ENCODE measurements at places on chromosomes 16 and 17.

DNA sequence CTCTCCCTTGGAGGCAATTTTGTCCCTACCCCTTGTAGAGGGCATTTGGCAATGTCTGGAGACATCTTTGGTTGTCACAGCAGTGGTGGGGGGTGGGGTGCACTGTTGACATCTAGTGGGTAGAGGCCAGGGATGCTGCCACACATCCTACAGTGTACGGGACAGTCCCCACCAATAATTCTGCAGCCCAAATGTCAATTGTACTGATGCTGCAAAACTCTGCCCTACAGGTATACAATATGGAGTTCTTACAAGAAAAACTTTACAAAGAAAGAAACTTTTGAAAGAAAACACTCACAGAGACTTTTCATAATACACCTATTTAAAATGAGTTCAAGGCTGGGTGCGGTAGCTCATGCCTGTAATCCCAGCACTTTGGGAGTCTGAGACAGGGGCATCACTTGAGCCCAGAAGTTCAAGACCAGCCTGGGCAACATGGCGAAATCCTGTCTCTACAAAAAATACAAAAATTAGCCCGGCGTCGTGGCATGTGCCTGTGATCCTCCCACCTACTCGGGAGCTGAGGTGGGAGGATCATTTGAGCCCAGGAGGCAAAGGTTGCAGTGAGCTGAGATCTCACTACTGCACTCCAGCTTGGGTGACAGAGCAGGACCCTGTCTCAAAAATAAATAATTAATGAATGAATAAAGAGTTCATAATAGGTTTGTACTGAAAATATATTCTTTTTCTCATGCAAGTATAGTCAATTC, 59.4 kb downstream of the EMP2 start:
- DNase-seq: no peak

- DNase-seq: no peak
Measured at GRCh38 chr16:17802571-17802970, 331.8 kb upstream of the XYLT1 start.

DNA sequence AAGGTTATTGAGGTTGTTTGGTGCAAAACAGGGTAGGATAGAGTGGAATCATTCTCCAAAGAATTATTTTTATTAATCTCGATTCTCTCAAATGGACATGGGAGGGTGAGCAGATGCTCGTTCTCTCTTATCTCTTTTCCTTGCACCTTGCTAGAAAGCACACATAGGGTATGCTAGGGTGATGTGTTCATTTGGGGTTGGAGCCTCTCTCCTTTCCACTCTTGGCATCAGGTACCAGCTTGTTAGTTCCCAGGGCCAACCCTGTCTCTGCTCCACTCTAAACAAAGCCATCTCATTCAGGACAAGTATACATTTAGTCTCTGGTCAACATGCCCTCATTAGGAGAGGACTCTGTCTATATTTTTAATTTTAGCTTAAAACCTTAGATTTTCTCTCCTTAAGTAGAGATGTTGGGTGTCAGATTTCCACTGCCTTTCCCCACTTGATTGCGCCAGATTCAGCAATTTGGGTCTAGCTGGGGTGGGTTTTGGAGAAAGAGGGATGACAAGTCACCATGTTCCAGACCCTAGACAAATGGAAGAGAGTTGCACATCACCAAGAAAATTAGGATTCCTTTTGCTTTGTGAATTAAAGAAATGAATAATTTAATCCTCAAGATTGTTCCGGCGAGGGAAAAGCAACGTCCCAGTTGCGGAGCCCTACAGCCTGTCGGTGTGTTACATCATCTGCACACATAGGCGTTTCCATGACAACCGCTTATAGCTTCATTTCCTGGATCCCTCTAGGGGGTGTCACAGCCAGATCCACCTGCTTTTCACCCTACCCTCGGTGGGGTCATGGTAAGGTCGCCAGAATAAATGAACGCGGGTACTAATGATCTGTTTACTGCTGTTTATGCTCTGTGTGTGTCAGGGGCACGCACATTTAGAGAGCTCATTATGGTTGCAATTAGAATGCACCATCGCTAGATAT, 41.6 kb downstream of the SNX11 start:
- no peak for DNase-seq

DNA sequence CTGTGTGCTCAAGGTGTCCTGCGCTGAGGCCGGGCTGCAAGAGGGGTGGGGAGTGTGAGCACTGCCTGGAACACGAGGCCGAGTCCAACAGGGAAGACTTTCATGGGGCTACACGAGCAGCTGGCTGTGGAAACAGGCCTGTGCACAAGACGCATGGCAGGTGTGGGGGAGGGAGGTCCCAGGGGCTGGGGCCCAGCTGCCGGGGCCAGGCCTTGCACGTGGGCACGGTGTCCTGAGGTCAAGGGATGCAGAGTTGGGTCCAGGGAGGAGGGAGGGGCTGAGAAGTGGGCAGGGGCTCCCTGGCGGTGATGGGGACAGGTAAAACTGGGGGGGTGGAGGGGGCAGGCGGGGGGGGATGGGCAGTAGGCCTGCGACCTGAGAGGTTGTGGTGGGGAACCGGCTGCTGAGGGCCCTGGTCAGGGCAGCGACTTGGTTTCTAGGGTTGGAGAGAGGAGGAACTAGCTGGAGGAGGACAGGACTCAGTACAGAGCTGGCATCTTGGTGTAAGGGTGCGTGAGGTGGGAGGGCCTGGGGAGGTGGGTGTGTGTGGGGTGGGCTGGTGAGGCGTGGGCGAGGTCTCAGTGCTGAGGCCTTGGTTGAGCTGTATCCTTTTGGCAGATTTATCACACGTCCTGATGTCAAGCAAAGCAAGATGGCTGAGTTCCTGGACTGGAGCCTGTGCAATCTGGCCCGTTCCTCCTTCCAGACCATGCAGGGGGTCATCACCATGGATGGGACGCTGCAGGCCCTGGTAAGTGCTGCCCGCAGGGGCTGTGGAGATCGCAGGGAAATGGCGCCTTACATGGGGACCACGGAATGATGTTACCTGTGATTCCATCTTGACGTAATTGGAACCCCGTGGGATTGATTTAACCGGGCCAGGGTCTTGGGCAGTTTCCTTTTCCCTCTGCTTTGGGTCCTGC, 29.4 kb downstream of the TBCD start:
- no peak for DNase-seq

DNA sequence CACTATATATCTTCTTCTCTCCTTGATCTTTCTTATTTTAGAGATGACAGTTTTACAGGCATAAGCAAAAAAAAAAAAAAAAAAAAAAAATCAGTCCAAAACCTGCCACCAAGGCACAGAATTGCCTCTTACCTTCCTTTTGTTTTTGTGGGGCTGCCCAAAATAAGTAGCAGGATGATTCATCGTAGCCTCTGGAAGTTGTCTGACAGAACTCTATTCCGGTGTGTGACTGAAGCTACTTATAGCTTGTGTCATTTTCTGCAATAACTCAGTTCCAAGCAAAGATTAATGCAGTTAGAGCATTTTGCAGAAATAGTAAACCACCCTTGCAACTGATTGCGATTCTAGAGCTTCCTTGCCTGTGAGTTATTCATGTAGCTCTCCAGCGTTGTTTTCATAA, 186.8 kb downstream of the KIF2B start:
- DNase-seq: no peak

- peak; percentile 58 for DNase-seq
Measured at GRCh38 chr17:82315703-82316358, 1.6 kb downstream of the CD7 start.

DNA sequence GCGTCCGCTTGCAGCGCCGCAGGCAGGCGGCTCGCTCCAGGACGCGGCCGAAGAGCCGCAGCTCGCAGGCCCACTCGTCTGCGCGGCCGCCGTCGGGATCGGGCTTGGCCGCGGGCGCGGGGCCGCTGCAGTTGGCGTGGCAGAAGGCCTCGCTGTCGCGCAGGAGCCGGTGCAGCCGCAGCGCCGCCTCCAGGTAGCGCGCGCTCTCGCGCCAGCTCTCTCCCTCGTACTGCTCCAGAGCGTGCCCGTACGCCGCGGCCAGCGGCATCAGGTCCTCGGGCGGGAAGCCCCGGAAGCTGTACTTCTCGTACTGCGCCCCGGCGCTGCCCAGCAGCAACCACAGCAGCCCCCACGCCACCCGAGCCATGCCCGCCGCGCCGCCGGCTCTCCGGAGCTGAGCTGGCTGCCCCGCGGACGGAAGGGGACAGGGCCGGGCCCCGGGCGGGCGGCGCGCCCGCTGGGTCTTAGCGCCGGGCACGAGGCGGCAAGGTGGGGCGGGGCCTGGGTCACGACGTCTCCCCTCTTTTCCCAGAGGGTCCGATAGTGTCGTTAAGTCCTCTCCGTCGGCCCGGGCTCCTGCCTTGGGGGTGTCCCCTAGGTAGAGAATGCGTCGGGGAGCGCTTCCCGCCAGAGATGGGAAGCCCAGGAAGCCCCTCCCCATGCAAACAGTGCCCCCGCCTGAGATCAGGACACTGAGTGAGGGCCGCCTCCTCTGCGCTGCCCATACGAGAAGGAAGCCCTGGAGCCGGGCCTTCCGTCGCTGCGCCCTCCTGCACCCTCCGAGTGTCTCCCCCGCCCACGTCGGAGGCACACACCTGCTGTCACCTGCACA, at the start of gene P3H4:
P3H4 (minus strand) TSS at position 401 of the 832 bp plus-strand sequence; CDS start at position 367, 34 bp downstream.
- peak; percentile 75 for DNase-seq

- DNase-seq: no peak
Measured at GRCh38 chr17:81115749-81116464, 49.4 kb upstream of the PVALEF start.

DNA sequence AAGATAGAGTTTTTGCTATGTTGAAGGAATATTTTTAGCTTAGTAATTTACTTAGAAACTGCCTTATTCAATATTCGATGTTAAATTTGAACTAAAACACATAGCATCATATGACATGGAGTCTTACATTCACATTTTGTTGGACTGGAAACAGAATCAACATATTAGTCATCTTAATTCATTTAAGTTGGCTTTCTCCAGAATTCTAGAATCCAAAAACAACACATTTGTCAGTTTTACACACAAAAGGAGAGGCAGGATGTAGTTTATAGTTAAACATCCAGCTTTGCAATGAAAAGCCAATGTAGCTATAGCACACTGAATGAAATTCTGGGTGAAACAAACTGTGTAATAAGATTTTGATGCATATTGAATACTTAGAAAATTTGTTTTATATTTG, 43.3 kb downstream of the WWOX start:
- DNase-seq: no peak

DNA sequence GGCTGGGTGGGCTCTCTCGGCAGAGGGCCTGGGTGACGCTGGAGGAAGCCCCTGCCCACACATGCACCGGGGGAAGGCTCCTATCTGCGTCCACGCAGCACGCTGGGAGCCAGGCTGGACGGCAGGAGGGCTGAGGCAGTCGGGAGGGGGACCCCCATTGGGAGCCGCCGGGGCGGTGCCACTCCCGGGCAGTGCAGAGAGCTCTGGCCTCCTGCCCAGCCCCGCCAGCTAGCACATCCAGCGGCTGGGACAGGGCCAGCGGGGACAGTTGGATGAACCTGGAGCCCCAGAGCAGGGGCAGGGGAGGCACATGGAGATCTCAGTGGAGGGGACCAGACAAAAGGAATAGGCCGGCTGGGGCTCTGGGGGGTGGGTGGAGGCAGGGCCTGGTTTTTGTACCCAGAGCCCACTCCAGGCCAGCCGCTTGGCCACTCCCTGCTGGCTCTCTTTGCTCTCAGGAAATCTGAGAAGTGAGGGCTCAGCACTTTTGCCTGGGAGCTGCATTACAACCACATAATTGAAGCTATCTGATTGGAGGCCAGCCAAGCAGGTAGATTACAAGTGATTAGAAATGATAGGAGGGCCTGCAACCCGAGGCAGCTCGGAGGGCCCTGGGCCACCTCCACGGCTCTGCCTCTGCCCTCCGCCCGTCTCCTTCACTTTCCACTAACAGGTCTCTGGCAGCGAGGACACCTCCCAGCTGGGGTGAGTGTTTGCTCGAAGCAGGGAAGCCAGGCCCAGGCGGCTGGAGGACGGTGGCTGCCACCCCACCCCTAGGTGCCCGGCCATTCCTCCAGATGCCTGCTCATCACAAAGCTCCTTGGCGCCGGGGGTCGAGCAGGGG, 40.1 kb downstream of the ENGASE start:
- no peak for DNase-seq

GRCh38 chr17:49343273-49343672, 18.8 kb downstream of the ZNF652 start:
- DNase-seq: no peak

DNA sequence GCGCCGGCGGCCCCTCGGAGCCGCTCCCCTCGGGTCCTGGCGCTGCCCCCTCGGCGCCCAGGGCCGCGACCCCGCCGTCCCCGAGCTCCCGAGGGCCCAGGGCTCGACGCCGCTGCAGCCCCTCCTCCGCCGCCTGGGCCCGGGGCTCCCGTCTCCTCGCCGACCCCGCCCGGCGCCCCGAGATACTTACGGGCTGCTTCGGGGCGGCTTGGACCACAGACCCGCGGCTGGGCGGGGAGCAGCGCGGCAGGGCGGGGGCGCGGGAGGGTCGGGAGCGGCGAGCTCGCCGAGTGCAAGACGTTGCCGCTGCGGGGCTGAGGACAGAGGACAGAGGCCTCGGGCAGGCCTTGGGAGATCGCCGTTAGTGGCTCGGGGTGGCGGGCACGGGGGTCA, 290 bp downstream of the TOB1 start:
- no peak for DNase-seq

- no peak for DNase-seq
Measured at GRCh38 chr17:75807861-75808260, 23.3 kb downstream of the UNK start.

Data from stimulated activated naive CD8-positive, alpha-beta T cell treated with anti-CD3 and anti-CD28 coated beads, Interleukin-15, Interleukin-2, amounts not matched to agents 100 U/mL and 50 U/mL, for 24 hours (primary cell).